Stimulated activated CD8-positive, alpha-beta memory T cell treated with anti-CD3 and anti-CD28 coated beads, Interleukin-2, amount 100 ng/mL, for 48 hours (primary cell): ENCODE measurements at places on chromosomes 7 and 10.

GRCh38 chr10:19825700-19826099, 9.5 kb downstream of the PLXDC2 start:
- DNase-seq, result no peak

GRCh38 chr7:142523821-142524460, 225.3 kb upstream of the PRSS1 start:
- no peak for DNase-seq

- no peak for DNase-seq
These were observed 180.8 kb downstream of the USP6NL start for GRCh38 chr10:11430421-11431215.

DNA sequence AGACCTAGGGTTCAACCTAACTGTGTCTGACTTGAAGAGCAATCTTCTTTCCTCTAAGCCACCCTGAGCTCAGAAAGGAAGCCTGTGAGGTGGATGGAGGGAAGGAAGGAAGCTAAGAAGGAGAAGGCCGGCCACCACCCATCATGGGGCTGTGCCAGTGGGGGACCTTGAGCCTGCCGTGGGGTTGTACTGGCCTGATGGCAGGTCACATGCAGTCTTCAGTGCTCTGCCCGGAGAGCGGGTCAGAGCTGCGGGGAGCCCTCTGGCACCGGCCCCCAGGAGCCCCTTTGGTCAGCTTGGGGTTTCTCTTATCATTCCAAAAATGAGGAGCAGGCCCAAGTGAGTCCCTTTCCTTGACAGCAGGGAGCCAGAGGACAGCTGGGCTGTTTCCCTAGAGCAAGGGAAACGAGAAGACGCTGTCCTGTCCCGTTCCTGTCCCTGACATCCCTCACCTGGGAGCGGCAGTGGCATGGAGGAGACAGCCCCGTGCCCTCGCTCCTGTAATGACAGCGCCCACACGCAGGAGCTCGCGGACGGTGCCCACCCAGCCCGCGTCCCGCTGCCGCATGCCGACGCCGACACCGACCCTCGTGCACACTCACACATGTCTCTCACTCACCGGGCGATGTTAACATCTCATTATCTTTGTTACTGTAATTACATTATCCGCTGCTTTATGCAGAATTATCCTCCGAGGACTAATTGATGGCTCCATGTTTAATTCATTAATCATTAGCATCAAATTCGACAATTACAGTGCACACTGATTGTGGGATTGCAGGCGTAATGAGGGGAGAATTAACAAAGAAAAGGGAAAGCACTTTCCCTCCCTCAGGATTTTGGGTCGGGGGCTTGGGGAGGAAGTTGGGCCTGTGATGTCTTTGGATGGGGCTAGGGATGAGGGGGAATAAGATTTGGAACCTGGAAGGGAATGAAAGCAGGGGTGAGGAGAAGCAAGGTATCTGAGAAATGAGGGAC, 31.3 kb downstream of the GBX1 start:
- DNase-seq, result no peak

- no peak for DNase-seq
These were observed 91.2 kb upstream of the MYL10 start for GRCh38 chr7:101720324-101720723.

GRCh38 chr10:19347621-19348020, 299.0 kb downstream of the MALRD1 start:
- DNase-seq, result no peak

GRCh38 chr10:10520491-10521385, 496.9 kb upstream of the CELF2 start:
- DNase-seq, result no peak

DNA sequence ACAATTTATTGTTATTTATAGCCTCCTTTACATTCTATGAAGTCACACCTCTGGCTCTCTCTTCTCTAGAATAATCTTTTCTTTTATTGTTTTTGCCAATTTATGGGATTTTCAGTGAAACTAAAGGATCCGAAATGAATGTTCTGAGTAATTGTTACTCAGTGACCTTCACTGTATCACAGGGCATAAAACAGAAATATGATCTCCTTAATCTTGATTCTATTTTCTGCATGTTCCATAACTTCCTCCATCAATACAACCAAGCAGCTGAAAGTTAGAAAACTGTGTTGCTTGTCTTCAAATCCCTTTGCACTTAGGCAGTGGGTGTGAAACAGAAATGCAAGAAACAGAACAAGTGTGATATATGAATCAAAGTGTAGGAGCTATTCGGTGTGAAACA, 57.4 kb upstream of the FERD3L start:
- DNase-seq, result no peak

DNA sequence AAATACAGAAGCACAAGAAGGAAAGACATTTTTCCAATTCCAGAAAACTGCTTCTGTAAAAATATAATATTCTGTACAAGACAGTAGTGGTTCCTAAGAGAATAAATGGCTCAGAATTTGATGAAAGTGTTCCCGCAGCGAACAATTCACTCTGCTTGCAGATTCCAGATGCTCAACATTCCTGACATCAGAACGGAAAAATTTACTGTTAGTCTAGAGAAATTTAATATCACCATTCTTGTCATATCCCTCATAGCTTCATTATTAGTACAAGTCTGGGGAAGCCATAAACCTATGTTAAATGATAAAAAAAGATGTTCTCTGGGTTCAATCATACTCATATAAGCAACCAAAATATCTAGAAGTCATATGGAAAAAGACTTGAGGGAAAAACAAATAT, 83.6 kb downstream of the MPP7 start:
- no peak for DNase-seq

DNA sequence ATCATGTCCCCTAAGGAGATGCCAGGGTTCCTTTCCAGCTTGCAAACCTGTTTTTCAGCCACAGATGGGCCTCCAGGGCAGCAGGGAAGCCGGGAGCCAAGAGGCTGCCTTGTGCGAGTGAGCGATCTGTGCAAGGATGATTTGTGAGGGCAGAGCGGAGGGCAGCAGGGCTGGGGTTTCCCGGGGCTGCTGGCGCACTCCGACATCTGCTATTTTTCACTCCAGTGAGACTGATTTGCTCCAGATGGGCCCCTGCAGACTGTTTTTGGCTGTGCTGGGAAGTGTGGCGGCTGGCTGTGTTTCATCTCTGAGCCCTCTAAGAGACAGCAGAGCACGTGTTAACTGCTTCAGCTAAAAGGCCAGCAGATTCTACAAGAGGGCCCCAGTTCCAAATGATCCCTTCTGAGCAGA, 466.2 kb downstream of the TYW1 start:
- DNase-seq, result no peak

GRCh38 chr10:83555264-83555663, 584.0 kb upstream of the GHITM start:
- DNase-seq, result no peak

DNA sequence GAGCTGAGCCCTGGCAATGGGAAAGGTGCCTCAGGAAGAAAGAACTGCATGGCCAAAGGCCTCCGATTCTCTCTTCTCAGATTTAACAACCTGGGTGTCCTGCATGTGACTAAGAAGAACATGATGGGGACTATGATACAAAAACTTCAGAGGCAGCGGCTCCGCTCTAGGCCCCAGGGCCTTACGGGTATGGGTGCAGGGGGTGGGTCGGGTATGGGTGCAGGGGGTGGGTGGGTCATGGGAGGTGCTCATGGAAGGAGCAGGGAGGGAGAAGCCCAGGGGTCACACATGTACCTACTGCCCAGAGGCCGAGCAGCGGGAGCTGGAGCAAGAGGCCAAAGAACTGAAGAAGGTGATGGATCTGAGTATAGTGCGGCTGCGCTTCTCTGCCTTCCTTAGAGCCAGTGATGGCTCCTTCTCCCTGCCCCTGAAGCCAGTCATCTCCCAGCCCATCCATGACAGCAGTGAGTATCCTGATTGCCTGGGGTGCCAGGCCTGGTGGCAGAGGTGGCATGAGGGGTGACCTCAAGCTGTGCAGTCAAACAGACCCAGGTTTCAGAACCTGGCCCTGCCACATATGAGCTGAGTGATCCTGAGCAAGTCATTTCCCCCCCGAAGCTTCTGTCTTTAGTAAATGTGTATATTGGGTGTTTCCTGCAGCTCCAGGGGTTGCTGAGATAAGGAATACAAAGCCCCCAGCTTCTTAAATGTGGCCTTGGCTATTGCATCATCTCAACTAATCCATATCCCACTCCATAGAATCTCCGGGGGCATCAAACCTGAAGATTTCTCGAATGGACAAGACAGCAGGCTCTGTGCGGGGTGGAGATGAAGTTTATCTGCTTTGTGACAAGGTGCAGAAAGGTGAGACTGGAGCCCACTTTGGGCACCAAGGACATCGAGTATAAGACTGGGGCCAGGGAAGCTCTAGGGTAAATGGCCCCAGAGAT, 2.0 kb downstream of the NFKB2 start:
- no peak for DNase-seq

GRCh38 chr10:5959142-5959541, 18.2 kb downstream of the IL15RA start:
- DNase-seq, result no peak

DNA sequence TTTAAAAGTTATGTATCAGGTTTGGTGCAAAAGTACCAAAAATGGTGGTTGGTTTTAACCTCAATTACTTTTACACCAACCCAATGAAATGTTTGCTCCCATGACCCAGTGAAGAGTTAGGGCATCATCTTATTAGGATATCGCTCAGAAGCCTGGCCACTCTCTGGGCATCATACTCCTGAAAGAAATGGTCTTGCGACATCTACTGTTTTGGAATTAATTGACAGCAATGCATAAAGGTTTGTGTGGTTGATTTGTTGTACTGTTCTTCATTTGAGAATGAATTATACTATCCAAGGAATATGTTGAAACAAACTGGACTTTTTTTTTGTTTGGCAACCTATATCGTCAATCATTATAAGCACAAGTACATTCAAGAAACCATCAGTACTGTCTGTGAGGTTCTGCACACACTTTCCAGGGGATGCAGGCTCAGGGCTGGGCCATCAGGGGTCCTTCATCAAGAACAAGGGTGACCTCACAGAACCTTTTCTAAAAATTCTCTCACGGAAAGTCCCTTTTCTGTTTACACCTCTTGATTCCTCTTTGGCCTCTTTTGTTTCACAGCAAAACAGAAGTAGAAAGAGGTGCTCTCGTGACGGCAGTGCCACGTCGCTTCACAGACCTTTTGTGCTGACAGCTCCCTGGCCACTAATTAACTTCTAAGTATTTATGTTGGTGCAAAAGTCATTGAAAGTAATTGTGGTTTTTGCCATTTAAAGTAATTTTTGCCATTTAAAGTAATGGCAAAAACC, 117.2 kb upstream of the KLF6 start:
- DNase-seq, result no peak

GRCh38 chr7:95435422-95435780, 573 bp upstream of the PON2 start:
- DNase-seq, result no peak

DNA sequence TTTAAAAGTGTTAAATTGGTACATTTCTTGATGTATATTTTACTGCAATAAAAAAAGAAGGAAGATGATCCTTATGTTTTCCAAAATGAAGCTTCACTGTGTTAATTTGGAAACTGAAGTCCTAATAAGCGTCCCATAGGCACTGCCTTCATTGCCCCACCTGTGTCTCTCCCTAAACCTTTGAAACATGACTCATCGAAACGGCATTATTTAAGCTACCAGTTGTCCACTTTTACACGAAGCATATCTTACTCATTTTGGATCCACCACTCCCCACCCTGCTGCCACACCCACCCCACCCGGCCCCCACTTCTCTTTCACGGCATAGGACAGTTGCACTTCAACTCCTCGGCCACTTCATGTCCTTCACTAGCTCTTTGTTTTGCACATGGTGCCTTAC, 85.5 kb downstream of the KIAA1549 start:
- no peak for DNase-seq

DNA sequence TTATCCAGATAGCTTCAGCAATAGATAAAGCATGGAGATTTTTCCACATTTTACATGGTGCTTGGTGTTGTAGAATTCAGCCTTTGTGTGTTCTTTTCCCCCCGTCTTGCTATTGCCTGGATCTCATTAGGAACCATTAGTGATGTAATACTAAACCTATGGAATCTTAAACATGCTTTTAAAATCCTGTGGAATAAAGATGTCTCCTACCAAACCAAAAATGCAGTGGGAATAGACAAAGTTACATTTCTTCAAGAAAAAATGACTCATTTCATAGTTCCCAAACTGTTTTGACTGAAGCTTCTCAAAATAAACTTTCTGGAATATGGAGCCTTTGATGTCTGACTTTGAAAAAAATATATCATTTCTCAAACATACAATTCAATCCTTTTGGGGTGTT, 44.0 kb downstream of the CALD1 start:
- no peak for DNase-seq

DNA sequence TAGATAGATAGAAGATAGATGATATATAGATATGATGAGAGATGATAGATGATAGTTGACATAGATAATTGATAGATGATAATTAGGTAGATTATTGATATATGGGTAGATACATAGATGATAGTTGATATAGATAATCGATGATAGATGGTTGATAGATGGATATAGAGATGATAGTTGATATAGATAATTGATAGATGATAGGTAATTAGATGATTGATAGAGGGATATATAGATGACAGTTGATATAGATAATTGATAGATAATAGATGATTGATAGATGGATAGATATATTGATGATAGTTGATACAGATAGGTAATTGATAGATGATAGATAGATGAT, 72.3 kb downstream of the PRR15 start:
- DNase-seq, result no peak

GRCh38 chr7:41006306-41006995, 696.4 kb downstream of the INHBA start:
- no peak for DNase-seq

GRCh38 chr7:146290746-146291145, 174.1 kb downstream of the CNTNAP2 start:
- no peak for DNase-seq

- DNase-seq, result no peak
These were observed 30.3 kb downstream of the CALML3 start for GRCh38 chr10:5555021-5555510.

DNA sequence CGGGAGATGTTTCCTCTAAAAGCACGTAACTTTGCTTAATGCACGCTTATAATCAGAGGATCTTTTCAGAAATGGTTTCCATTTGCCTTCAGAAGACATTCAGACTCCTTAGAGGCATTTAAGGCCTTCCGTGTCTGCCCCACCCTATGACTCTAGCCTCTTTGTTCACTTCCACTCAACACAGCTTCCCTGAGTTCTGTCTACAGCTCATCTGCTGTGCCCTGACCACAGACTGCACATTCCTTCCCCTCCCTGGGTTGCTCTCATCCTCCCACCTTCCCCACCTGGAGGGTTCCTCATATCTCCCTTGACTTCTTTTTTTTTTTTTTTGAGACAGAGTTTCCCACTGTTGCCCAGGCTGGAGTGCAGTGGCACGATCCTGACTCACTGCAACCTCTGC, 16.6 kb downstream of the FBH1 start:
- no peak for DNase-seq

- no peak for DNase-seq
These were observed 9.3 kb downstream of the CHST12 start for GRCh38 chr7:2412587-2413201.

- DNase-seq, result no peak
These were observed 153.7 kb upstream of the NPVF start for GRCh38 chr7:25381818-25382589.
